Spinal cord (tissue), 10 donors: ENCODE measurements at places on chromosomes 6 and 20.

GRCh38 chr6:53410508-53411258 lies 61.9 kb upstream of the ELOVL5 start:
- DNase-seq: no peak
- H3K36me3 ChIP-seq: no peaks in the 10 kb centered on the region
- no peaks in the 10 kb centered on the region for H3K27me3 ChIP-seq
- no peak overlapping the region for H3K27ac ChIP-seq
- no peaks in the 10 kb centered on the region for H3K4me1 ChIP-seq
- no peak overlapping the region for H3K4me3 ChIP-seq

- no peak overlapping the region for H3K27ac ChIP-seq
- no peak overlapping the region for H3K4me3 ChIP-seq
- DNase-seq: no peak
- H3K36me3 ChIP-seq: no peaks in the 10 kb centered on the region
- H3K4me1 ChIP-seq: peaks cover 36% of the 10 kb centered on the region
- peaks cover 2% of the 10 kb centered on the region for H3K27me3 ChIP-seq
These were observed 28.7 kb downstream of the SAYSD1 start for GRCh38 chr6:39086294-39086693.

DNA sequence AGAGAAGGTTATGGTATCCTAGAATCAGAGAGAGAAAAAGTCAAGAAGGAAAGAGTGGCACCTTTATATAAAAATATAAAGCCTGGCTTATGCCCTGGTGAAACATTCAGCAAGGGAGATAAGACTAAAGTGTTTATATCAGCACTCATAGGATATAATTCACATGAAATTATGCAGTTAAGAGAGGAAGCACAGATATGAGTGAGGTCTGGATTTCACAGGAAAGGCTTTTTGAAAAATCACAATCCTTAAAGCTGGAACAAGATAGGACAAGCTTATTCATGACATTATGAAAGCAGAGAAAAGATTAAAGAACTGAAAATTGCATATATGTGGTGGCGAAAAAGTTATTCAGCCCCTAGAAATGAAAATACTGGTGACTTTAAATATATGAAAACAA lies 181.2 kb upstream of the FLRT3 start:
- no peak for DNase-seq
- no peak overlapping the region for H3K27ac ChIP-seq
- no peaks in the 10 kb centered on the region for H3K27me3 ChIP-seq
- no peak overlapping the region for H3K4me3 ChIP-seq

DNA sequence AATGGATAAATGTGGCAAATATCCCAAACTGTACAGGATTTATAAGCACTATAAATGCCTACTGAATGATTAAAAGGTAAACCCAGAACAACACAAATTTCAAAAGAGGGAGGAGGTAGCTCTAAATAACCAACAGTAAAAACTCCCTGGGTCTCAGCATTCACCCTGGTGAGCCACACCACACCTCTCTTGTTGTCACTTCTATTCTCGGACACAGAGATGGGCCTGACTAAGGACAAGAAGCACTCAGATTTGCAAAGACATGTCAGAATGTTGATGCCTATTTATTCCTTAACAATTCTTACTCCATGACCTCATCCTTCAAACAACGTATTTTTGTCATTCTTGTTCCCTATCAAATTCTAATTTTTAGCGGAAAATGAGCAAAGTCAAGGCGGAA lies 14.7 kb downstream of the TNFRSF21 start:
- H3K4me3 ChIP-seq: no peak overlapping the region
- H3K4me1 ChIP-seq: peaks cover 4% of the 10 kb centered on the region
- H3K36me3 ChIP-seq: no peaks in the 10 kb centered on the region
- H3K27me3 ChIP-seq: no peaks in the 10 kb centered on the region
- DNase-seq: no peak

DNA sequence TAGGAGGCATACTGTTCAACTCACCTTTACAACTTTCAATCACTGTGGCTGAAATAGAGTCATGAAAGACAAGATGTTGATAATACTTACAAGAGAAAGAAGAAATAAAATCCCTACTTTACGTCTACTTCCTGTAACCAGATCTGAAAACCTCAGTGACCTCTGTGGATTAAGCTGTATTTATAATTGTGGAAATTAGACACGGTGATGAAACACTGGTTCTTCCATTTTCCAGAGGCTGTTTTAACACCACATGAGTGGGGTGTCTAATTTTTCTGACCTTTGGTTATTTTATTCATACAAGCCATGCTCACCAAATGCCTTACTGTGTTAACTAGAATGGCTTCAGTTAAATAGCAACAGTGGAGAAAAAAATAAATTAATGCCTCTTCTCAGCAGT lies 58.5 kb upstream of the HIVEP1 start:
- DNase-seq: no peak
- H3K27ac ChIP-seq: no peak overlapping the region
- H3K27me3 ChIP-seq: no peaks in the 10 kb centered on the region
- H3K4me3 ChIP-seq: no peak overlapping the region

DNA sequence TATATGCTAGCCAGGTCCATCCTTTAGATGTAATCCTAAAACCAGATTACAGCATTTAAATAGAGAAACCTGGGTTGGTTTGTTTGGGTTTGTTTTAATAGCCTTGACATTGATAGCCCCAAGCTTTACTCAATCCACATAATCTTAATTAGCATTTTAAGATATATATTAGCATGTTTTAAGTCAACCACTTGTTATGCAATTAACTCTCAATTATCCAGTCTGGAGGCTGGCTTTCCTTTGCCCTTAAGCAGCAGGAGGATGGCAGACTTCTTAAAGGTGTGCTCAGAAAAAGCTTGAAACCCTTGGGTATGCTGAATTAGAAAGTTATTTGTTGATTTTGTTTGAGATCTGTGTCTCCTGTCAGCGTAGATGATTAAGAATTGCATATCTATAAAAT lies 46.3 kb upstream of the SMIM28 start:
- H3K4me1 ChIP-seq: no peaks in the 10 kb centered on the region
- H3K27ac ChIP-seq: no peak overlapping the region
- no peak overlapping the region for H3K4me3 ChIP-seq
- DNase-seq: no peak
- H3K27me3 ChIP-seq: no peaks in the 10 kb centered on the region

- no peak for DNase-seq
- H3K27ac ChIP-seq: no peak overlapping the region
- no peaks in the 10 kb centered on the region for H3K27me3 ChIP-seq
- no peak overlapping the region for H3K4me3 ChIP-seq
These were observed 314.1 kb downstream of the QKI start for GRCh38 chr6:163728442-163729126.

DNA sequence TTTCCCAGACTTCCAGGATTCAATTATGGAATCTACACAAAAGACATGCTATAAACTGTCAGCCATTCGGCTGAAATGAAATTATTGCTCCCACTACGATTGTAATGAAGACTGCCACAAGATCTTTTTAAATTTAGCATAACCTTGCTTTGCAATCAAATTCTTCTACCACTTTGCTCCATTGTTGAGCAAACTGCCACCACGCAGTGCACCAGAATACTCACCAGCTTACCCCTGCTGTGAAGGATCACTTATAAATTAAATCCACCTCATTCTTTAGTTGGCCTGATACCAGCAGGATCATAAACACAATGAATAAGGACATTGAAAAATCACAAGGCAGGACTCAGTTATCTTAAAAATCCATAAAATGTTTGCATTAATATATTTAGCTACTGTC lies 151.8 kb upstream of the PRND start:
- H3K4me1 ChIP-seq: no peaks in the 10 kb centered on the region
- H3K27ac ChIP-seq: no peak overlapping the region
- peak; percentile 58 for DNase-seq
- H3K27me3 ChIP-seq: peaks cover 2% of the 10 kb centered on the region
- no peaks in the 10 kb centered on the region for H3K36me3 ChIP-seq

DNA sequence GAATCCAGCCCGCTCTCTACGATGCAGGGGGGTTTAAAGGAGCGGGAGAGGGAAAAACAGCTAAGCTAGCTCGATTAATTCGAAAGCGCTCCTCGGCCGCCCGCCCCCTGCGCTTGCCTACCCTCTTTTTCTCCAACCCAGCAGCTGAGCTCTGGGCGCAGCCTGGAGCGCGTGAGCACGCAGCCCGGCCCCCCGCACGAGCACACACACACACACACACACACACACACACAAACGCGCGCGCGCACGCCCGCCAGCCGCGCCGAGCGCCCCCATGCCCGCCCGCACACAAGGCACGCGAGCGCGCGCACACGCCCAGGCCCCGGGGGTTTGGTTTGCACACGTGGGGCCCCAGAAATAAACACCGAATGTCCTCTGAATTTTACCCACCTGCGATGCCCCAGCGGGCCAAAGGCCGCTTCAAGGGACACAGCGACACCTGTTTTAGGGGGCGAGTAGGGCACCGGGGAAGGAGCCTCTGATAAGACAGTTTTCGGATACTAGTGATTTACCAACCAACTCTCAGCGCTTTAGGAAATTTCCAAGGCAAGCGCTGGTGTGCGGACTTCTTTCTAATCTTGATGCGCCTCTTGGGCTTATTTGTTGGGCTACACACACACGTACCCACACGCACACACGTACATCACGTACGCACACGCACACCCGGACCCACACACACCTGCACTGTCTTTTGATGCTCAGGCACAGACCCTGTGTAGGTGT lies 802 bp upstream of the NRN1 start:
- H3K4me3 ChIP-seq: peak overlapping the region; percentile 47
- H3K36me3 ChIP-seq: no peaks in the 10 kb centered on the region
- peaks cover 47% of the 10 kb centered on the region for H3K4me1 ChIP-seq

GRCh38 chr6:3026791-3027626 lies 27.3 kb downstream of the NQO2 start:
- H3K36me3 ChIP-seq: peaks cover 11% of the 10 kb centered on the region
- no peaks in the 10 kb centered on the region for H3K27me3 ChIP-seq
- DNase-seq: no peak
- peaks cover 16% of the 10 kb centered on the region for H3K4me1 ChIP-seq

- H3K4me1 ChIP-seq: peaks cover 30% of the 10 kb centered on the region
- H3K36me3 ChIP-seq: peaks cover 3% of the 10 kb centered on the region
- peak overlapping the region; percentile 93 for H3K27ac ChIP-seq
- H3K4me3 ChIP-seq: peak overlapping the region; percentile 52
- peaks cover 100% of the 10 kb centered on the region for H3K27me3 ChIP-seq
These were observed 14.5 kb downstream of the FOXC1 start for GRCh38 chr6:1624058-1624850.

- DNase-seq: no peak
- no peak overlapping the region for H3K4me3 ChIP-seq
- H3K4me1 ChIP-seq: peaks cover 19% of the 10 kb centered on the region
- peaks cover 2% of the 10 kb centered on the region for H3K27me3 ChIP-seq
- H3K36me3 ChIP-seq: peaks cover 3% of the 10 kb centered on the region
- H3K27ac ChIP-seq: no peak overlapping the region
These were observed 3.1 kb upstream of the MYL9 start for GRCh38 chr20:36538026-36538722.

- no peaks in the 10 kb centered on the region for H3K36me3 ChIP-seq
- no peak for DNase-seq
- no peak overlapping the region for H3K27ac ChIP-seq
- H3K4me1 ChIP-seq: no peaks in the 10 kb centered on the region
- H3K4me3 ChIP-seq: no peak overlapping the region
These were observed 96.7 kb upstream of the SIRPG start for GRCh38 chr20:1754306-1754705.

GRCh38 chr20:24491041-24491756 lies 21.8 kb downstream of the SYNDIG1 start:
- no peaks in the 10 kb centered on the region for H3K27me3 ChIP-seq
- H3K36me3 ChIP-seq: peaks cover 33% of the 10 kb centered on the region
- H3K4me1 ChIP-seq: peaks cover 25% of the 10 kb centered on the region

- H3K27ac ChIP-seq: peak overlapping the region; percentile 84
- H3K4me1 ChIP-seq: peaks cover 42% of the 10 kb centered on the region
- H3K27me3 ChIP-seq: peaks cover 19% of the 10 kb centered on the region
- peaks cover 2% of the 10 kb centered on the region for H3K36me3 ChIP-seq
These were observed 1.1 kb downstream of the SPAG4 start for GRCh38 chr20:35616465-35617396.

GRCh38 chr20:47809161-47809960 lies 24.1 kb upstream of the SULF2 start:
- H3K4me1 ChIP-seq: peaks cover 19% of the 10 kb centered on the region
- peaks cover 17% of the 10 kb centered on the region for H3K27me3 ChIP-seq
- H3K27ac ChIP-seq: no peak overlapping the region
- no peaks in the 10 kb centered on the region for H3K36me3 ChIP-seq

- H3K36me3 ChIP-seq: peaks cover 85% of the 10 kb centered on the region
- DNase-seq: no peak
- H3K4me1 ChIP-seq: peaks cover 99% of the 10 kb centered on the region
- no peaks in the 10 kb centered on the region for H3K27me3 ChIP-seq
- no peak overlapping the region for H3K4me3 ChIP-seq
These were observed 109.6 kb downstream of the ASXL1 start for GRCh38 chr20:32467506-32468312.

- H3K36me3 ChIP-seq: no peaks in the 10 kb centered on the region
- no peaks in the 10 kb centered on the region for H3K27me3 ChIP-seq
These were observed 811.5 kb upstream of the CITED2 start for GRCh38 chr6:140185991-140186390.

DNA sequence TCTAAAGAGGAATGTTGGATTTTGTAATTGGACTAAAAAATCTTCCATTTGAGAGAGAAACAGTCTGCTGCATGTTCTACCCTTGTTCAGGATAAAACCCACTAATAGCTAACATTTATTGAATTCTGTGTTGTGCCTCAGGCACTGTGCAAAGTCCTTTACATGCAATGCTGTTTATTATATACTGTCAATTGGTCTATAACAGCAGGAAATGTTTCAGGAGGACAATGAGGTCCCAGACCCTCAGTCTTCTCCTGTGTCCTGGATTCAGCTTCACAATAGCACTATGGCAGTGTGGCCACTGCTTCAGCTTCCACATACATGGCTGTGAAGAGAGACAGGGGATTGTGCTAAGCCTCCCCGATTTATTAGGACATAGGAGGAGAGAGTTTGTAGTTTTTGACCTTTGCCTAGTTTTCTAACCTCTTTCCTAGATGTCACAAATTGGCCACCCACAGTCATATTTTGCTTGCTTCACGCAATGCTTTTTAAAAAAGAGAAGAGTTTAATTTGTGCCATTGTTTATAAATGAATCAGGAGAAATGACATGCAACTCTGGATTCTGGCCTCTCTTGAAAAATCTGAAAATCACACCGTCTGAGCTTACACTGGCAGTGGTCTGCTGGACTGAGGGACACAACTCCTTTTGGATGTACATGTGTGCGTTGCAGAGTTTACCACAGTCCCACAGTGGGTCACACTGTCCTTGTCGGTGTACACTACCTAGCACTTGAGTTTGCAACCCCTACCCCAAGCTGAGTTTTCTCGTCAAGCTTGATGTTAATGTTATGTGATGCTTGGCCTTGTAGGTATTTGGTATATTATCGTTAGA lies 11.3 kb downstream of the PTPN1 start:
- H3K4me3 ChIP-seq: no peak overlapping the region
- no peak overlapping the region for H3K27ac ChIP-seq
